ENCODE measurements at places on chromosomes 13 and 19.

DNA sequence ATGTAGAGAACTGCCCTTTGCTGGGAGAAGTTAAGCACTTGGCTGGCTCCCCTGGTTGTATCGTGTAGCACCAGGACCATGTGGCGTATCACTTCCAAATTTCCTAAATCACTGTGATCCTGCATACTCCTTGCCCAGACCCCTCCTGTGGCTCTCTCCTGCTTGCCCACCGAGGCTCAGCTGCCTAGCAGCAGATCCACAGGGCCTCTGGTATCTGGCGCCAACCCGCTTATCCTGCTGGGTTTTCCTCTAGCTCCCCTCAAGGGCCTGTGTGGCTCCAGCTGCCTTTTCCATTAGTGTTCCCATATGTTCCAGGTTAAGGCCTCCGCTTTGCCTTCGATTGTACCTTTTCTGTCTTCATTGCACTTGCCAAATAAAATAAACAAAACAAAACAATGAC lies 16.5 kb downstream of the LRCH1 start:
- no peak for DNase-seq

DNA sequence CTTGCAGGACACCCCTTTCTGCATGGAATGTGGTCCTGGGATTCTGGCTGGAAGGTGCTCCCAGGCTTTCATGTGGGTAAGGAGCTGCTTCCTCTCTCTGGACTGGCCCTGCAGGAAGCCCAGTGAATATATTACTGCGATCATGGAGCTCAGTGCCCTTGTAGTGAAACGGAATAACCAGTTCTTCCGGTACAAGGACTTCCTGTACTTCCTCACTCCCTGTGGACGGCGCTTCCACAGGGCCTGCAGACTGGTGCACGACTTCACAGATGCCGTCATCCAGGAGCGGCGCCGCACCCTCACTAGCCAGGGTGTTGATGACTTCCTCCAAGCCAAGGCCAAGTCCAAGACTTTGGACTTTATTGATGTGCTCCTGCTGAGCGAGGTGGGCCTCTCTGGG lies 8.0 kb downstream of the CYP4F8 start:
- DNase-seq = no peak

- no peak for DNase-seq
Measured at GRCh38 chr19:6837525-6837924, 49.9 kb upstream of the ADGRE1 start.

DNA sequence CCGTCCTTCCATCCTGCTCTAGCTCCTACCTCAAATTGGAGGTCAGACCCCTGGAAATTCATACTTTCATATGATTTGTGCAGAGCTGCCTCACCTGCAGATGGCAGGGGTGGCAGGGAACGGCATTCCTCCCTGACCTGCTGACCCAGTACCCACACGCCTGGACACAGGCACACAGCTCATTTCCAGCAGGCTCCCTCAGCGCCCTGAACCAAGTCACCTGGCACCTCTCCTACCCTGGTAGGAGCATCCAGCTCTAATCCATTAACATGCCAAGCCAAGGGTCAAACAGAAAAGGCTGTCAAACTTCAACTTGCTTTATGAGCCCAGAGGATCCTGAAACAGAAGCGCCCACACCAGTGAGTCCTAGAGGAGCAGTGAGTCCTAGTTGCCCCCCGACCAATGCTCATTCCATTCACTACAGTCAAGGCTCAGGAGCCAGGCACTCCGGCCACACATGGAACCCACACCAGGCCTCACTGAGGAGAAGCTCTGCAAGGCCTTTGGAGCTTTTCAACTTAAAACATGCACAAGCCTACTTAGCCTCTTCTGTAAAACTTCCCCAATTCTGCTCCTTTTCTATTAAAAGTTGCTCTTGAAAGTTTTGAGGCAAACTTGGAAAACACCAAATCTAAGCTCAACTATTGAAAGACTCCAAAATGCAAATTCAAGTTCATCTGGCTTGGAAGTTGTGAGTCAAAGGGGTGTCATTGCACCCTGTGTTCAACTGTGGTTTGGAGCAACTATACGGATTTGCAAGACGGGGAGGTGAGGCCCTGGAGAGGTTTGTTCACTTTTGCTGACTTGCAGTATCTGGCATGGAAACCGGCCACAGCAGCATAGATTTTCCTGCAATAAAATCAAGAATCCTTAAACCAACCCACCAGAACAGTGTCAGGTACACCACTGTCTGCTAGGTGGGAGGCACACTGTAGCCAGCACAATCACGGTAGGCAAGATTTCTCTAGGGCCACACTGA lies 96.7 kb downstream of the CRYL1 start:
- DNase-seq = no peak

DNA sequence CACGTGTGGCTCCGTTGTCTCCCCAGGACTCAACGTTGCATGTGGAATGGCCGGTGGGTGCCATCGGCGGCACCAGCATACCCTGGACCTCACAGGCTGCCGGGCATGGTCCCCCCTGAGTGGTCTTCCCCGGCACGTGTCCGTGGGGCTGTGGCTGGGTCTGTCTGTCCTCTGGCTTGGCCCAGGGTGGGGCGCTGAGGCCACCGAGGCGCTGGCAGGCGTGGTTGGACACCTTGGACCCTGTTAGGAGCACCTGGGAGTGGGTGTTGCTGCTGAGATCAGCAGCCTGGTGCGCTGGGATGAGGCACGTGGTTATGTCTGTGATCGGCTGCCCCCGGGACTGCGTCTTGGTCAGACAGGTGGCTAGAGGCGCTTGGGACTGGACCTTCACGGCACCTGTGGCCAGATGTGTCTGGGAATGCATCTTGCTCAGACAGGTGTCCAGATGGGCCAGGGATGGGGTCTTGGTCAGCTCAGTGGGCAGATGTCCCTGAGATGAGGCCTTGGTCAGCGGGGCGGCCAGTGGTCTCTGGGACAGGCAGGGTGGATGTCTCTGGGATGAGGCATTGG lies 9.2 kb downstream of the IQCN start:
- no peak for DNase-seq

DNA sequence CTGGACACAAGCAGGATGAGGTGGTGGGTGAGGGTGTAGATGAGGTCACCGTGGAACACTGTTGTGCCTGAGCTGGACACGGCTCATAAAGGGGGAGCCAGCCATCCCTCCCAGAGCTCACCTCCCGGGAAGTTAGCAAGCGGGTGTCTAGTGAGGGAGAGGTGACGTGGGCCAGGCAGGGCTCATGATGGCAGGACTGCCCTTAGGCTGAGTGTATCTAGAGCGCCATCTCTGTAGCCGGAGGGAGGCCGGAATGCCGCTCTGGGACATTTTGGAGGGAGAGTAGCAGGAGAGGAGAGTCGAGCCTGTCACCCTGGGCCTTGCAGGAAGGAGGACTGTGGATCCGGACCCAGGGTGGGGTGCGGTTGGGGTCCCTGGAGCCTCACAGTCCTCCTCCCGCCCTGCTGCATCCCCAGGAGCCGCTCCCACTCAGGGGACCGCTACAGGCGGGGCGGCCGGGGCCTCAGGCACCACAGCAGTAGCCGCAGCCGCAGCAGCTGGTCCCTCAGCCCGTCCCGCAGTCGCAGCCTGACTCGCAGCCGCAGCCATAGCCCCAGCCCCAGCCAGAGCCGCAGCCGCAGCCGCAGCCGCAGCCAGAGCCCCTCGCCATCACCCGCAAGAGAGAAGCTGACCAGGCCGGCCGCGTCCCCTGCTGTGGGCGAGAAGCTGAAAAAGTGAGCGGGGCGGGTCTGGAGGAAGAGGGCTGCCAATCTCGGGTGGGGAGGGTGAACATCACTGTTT lies 9.2 kb downstream of the ZNF296 start:
- DNase-seq = no peak

GRCh38 chr13:50149932-50150331 lies 134.7 kb downstream of the KCNRG start:
- DNase-seq = no peak

GRCh38 chr13:103062079-103062478 lies 4.1 kb downstream of the SLC10A2 start:
- no peak for DNase-seq

DNA sequence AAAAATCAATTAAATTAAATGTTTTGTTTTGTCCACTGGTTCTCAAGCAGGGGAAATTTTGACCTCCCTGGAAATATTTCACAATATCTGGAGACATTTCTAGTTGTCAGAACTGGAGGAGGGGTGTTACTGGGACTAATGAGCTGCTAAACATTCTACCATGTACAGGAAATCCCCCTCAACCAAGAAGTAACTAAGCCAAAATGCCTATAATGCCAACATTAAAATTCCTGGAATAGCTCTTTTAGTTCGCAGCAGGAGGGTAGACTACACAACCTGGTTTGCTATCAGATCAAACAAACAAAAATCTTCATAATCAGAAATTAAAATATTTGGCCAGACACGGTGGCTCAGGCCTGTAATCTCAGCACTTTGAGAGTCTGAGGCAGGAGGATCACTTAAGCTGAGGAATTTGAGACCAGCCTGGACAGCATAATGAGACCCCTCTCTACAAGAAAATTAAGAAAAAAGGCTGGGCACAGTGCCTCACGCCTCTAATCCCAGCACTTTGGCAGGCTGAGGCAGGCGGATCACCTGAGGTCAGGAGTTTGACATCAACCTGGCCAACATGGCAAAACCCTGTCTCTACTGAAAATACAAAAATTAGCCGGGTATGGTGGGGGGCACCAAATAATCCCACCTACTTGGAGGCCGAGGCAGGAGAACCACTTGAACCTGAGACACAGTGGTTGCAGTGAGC lies 13.7 kb upstream of the SMARCA4 start:
- DNase-seq = no peak

GRCh38 chr19:49020342-49020741 lies 3.5 kb upstream of the LHB start:
- no peak for DNase-seq

DNA sequence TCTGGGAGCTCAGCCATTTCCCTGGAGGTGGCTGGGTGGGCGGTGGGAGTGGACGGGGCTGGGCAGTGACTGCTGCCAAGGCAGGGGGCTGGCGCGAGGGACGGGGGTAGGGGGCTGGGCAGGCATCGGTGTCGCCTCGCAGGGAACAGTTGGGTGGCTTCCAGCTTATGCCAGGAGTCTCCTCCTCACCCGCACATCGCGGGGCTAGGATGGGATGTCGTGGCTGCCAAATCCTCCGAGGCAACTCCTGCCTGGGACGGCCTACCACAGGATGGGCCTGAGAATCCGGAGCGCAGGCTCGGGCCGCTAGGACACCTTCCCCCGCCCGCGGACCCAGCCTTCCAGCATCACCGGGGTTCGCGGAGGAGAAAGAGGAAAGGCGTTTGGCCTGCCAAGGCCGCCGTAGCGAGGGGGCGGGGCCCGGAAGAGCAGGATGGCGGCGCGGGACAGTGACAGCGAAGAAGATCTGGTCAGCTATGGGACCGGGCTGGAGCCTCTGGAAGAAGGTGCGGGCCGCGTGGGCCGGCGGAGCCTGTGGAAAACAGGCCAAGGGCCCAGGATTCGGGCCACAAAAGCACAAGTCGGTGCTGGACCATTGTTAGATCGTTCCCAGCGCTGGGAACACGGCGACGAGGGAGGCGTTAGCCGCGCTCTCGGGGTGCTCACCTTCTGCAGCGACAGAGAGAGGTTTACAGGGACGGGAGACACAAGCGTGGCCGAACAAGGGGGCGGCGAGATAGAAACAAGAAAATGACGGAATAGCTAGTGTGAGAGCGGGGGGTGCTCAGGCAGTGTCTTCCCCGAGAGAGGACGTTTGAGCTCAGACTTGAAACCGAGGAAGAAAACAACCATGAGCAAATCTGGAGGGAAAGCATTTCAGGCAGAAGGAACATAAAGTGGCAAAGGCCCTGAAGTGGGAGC lies at the start of gene GPATCH1:
Gene GPATCH1, plus strand, starts transcription at position 421 of the 921 bp plus-strand sequence. Its CDS starts 13 bp downstream, at position 434.
- peak; percentile 86 for DNase-seq

GRCh38 chr13:112690283-112690929 lies 568 bp downstream of the ATP11A start:
- DNase-seq = peak; percentile 37

- no peak for DNase-seq
Measured at GRCh38 chr13:109096101-109096500, 466.7 kb downstream of the MYO16 start.

GRCh38 chr19:48487948-48488347 lies 18.8 kb downstream of the CYTH2 start:
- no peak for DNase-seq

DNA sequence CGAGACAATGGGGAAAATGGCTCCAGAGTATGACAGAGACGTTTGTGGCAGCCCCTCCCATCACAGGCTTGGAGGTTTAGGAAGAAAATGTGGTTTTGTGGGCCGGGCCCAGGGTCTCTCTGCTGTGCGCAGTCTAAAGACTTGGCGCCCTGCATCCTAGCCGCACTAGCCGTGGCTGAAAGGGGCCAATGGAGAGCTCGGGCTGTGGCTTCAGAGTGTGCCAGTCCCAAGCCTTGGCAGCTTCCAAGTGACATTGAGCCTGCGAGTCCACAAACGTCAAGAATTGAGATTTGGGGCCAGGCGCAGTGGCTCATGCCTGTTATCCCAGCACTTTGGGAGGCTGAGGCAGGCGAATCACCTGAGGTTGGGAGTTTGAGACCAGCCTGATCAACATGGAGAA lies 513.1 kb downstream of the PCDH17 start:
- DNase-seq = no peak

GRCh38 chr13:46683676-46684260 lies 113.2 kb downstream of the ESD start:
- DNase-seq = no peak

DNA sequence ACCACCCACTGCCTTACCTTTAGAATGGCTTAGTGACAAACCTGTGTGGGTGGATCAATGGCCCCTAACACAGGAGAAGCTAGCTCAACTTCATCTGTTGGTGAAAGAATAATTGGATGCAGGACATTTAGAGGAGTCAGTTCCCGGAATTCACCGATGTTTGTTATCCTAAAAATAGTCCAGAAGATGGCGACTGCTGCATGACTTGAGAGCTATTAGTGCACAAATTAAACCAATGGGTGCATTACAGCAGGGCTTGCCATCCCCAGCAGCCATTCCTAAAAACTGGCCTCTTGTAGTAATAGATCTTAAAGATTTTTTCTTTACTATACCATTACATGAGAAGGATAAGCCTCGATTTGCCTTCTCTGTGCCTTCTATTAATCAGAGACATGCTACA lies 46.8 kb upstream of the ZNF726 start:
- DNase-seq = no peak

- no peak for DNase-seq
Measured at GRCh38 chr13:37065890-37066526, 6.5 kb upstream of the SUPT20H start.

DNA sequence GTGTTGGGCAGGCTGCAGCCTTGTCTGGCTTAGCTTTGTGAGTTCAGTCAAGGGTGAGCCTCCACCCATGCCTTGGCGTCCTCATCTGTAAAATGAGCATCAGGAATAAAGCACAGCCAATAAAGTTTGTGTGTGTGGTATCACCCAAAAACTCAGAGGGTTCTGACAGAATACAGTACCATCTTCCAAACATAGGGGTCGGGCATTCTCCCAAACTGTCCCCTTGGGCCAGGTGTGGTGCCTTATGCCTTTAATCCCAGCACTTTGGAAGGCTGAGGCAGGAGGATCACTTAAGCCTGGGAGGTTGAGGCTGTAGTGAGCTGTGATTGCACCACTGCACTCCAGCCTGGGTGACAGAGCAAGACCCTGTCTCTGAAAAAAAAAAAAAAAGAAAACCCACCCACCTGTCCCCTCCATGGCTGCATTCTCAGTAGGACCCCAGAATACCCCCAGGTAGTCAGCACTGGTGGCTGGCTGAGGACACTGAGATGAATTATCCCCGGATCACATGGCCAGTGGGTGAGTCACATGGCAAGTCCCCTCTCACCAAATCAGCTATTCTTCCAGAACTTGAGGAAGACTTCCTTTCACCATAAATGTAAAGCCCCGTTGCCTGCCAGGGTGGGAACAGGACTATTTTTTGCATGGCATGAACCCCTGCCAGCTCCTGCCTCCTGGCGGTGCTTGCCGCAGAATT lies 18.6 kb downstream of the POP4 start:
- no peak for DNase-seq
